NCI-H1436 (cell line): ENCODE measurements at places on chromosomes 13 and 19.

DNA sequence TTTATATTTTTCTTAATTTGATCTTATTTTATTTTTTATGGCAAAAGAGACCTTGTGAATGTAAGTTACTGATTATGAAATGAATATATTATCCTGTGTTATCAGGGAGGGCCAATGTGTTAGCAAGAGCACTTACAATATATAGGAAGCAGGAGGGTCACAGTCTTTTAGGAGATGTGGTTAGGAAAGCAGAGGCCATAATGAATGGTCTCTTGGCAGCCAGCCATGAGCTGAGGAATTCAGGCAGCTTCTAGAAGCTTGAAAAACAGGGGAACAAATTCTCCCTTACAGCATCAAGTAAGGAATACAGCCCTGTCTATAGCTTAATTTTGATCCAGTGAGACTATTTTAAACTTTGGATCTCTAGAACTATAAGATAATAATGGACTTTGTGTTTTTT is 2374.6 kb downstream of the PCDH9 start:
- DNase-seq, result no peak

DNA sequence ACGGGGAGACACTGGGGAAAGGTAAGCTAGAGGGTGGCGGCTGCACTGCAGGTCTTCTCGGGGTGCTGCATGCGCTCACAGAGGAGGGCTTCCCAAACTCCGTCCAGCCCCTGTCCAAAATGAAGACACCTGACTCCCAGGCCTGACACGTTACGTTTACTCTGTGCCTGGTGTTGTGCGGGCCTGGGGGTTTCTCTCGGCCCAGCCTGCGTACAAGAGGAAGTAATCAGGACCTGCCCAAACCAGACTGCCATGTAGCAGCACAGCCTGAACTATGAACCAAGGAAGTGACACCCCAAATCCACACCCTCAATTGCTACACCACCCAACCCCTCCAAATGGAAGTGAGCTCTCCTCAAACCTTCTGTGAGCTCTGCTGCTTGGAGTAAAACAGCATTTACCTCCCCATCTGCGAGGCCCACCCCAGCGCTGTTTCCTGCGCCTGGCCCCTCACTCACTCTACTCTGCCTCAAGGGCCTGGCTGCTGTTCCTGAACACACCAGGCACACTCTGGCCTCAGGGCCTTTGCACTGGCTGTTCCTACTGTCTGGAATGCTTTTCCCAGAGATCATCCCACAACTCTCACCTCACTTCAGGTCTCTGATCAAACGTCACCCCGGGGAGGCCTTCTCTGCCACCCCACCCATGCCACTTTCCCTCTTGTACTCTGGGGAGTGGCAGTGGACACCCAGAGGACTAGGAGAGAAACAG is 3.0 kb downstream of the HSPBP1 start:
- no peak for DNase-seq

GRCh38 chr13:97223711-97224541 is 1.8 kb downstream of the MBNL2 start:
- no peak for DNase-seq

- DNase-seq, result no peak
These were observed 595 bp downstream of the XAB2 start for GRCh38 chr19:7628589-7629311.

- no peak for DNase-seq
These were observed 69.2 kb downstream of the DHRS12 start for GRCh38 chr13:51734786-51735185.

DNA sequence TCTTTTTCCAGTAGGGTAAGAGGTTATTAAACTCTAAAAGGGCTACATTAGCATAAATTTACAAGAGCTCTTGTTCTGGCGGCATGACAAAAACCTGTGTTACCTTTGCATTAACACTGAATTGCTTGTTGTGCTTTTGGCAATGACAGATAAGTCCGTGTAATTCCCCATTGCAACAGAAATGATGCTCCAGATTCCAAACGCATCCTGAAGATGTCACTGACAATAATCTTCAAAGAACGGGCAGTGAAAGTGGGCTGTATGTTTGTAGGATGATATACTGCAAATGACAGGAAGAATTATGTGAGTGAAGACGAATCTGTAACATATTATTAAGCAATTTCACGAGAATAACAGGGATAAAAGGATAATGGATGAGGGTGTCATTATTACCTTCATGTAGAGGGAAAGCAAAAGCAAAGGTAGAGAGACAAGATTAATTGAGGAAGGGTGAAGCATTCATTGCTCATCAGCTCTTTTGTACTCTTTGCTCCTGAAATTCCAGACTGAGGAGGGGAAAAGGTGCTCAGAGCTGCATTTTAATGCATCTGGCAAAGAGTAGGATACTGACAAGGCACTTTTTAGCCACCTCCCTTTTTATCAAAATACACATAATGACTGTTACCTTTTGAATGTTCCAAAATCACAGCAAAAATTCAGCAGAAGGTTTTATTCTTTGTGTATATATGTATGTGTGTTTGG is 38.5 kb upstream of the MAB21L1 start:
- DNase-seq, result no peak

DNA sequence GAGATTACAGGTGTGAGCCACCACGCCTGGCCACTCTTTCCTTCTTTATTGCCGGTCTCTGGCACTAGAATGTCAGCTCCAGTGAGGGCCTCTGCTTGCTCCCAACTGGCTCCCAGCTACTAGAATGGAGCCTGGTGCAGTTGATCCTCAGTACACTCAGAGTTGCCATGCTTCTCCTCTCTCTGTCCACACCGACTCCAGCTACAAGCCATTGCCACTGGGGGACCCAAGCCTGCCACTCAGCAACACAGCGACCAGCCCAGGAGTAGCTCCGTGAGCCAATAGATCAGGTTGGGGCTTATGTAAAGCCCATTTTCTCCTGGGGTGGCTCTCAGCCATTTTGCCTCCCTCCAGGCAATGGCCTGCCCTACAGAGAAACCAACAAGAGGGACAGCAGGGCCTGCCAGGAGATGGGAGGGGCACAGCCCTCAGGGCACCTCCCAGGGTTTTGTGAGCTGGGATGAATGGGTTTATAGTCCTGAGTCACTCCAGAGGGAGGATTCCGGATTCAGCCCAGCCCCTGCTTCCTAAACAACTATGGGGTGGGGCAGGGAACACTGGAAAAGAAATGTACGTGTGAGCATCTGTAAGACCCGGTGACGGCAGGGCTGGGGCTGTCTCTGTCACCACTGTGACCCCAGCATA is 36.5 kb downstream of the OPA3 start:
- no peak for DNase-seq

DNA sequence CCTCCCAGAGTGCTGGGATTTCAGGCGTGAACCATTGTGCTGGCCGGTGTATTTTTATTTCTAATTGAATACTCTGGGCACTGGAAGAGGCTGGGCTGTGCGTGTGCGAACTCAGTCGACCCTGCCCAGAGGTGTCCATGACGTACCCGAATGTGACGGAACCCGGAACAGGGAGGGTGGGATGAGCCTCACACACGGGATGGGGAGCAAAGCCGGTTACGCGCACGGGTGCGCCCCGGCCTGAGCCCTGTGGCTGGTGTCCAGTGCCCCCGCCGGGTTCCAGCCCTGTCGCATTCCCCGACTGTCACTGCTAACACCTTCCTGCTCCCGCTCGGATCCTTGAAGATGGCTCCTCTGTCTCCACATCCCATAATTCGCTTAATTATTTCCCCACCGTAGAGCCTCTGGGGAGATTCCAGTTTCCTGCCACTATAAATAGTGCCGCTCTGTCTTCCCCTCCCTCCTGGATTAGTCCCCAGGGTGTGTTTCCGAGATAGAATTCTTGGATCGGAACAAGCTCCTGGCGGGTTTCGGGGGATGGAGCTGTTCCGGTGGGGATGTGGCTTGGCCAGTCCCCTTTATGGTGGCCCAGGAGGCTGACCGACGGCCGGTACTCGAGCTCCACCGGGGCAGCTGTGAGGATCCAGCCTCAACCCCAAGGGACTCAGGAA is 22.0 kb downstream of the SBNO2 start:
- DNase-seq, result no peak

DNA sequence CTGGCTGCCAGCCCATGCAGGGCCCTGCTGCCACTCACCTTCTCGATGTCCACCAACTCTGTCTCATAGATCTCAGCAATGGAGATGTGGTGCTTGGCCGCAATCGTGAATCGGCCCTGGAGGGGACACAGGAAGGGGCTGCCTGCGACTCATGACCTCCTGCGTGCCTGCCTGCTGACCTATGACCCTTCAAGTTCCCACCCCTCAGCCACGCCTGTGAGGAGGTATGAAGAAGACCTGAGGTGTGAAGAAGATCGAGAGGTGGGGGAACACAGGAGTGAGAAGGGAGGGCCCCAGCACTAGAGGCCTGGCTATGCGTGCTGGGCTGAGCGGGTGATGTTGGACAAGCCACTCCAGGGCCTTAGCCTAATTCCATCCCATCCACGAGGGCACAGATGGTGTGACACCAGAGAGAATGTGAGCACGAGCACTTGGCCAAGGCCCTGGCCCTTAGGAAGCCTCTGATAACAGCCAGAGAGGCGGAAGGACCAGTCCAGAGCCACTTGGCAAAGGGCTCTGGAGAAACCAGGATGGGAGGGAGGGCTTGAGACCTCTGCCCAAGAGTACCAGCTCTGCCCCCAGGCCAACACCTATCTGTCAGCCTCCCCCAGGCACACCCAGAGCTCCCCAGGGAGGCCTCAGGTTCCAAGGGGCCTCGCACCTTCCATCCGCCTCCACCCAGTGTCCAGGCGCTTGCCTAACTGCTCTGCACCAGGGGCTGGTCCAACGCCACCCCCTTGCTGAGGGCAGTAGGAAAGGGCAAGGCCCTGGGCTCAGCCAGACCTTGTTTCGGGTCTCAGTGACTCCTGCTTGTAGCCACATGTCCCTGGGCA is 9.6 kb upstream of the KPTN start:
- no peak for DNase-seq

- no peak for DNase-seq
These were observed 18.8 kb downstream of the C1QTNF9 start for GRCh38 chr13:24328145-24328544.

GRCh38 chr13:109090796-109091195 is 461.4 kb downstream of the MYO16 start:
- DNase-seq, result no peak

DNA sequence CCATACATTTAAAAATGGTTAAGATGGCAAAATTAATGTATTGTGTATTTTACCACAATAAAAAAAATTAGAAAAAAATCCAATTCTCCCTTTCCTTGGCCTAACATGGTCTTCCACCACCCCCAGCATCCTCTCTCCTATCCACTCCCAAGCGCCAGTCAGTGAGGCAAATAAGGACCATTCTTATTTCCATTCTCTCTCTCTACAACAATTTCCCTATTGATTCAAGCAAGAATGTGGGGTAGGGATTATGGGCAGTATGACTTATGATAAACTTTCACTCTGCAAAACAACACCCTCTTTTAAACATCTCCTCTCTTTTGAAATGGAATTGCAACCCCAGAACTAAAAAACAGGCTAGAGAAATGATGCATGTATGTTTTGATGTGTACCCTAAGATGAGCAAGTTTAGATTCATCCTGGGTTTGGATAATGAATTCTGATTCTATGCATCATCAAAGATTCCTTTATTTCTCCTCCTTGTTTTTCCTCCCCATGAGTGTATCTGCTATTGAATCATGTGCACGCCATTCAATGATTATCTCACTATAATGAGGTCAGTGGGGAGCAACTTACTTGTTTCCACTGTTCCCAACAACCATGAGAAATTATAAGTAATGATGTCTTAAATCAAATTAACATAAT is 3.5 kb downstream of the STARD13 start:
- no peak for DNase-seq

DNA sequence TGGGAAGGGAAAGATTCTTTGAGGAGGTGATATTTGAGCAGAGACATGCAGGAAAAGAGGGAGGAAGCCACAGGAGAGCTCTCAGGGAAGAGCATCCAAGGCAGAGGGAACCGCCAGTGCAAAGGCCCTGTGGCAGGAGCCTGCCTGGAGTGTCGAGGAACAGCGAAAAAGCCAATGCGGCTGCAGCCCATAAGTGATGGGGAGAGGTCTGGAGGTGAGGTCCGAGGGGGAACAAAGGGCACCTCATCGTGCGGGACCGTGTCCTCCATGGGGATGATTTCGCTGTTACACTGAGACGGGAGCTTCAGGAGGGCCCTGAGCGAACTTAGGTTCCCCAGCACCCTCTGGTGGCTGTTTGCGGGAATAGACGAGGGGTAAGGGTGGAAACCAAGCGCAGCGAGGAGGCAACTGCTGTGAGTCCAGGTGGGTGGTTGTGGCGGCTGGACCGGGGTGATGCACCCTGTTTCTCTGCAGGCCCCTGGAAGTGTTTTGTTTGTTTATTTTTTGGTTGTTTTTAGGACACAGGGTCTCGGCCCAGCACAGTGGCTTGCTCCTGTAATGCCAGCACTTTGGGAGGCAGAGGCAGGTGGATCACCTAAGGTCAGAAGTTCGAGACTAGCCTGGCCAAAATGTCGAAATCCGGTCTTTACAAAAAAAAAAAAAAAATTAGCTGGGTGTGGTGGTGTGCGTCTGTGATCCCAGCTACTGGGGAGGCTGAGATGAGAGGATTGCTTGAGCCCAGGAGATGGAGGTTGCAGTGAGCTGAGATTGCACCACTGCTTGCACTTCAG is 5.9 kb upstream of the EHD2 start:
- DNase-seq, result peak; percentile 77

- DNase-seq, result no peak
These were observed 30.2 kb downstream of the SBNO2 start for GRCh38 chr19:1143828-1144399.

GRCh38 chr13:113183450-113184129 is 24.9 kb downstream of the PCID2 start:
- DNase-seq, result no peak

- DNase-seq, result no peak
These were observed 50.3 kb upstream of the TEX29 start for GRCh38 chr13:111270126-111270525.

GRCh38 chr19:31257025-31257424 is 92.2 kb downstream of the TSHZ3 start:
- no peak for DNase-seq

DNA sequence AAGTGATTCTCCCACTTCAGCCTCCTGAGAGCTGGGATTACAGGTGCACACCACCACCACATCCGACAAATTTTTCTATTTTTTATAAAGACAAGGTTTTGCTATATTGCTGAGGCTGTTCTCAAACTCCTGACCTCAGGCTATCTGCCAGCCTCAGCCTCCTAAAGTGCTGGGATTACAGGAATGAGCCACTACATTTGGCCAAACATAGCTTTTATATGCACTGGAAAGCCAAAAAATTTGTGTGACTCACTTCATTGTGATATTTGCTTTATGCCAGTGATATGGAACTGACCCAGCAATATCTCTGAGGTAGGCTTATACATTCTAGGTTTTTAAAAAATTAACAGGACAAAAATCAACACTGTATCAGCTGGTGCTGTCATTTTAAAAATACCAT is 26.8 kb upstream of the ACOD1 start:
- no peak for DNase-seq

DNA sequence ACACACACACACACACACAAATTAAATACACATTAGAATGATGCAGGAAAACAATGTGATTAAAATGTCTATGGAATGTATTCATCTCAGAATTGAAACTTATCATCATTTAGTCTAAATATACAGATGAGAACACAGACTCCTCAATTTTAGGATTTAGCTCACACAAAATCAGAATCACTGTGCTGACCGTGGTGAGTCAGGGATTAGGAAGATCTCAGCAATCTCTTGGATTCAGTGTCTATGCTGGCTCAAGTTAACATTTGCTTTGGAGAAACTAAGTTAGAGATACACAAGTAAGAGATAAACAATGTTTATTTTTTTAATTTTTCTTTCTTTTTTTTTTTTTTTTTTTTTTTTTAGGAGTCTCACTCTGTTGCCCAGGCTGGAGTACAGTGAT is 323.6 kb downstream of the KLF12 start:
- DNase-seq, result no peak
